ENCODE measurements at places on chromosomes 4 and X. TPM values are rescaled to one million over a fixed set of nuclear protein-coding genes. Genes with fewer than 3 reads are reported as not detected.

- no peak for DNase-seq
Observed at GRCh38 chr4:166252487-166253402, 379.7 kb downstream of the TLL1 start.

GRCh38 chr4:3257103-3257555 lies 8.2 kb downstream of the MSANTD1 start:
- DNase-seq = peak; percentile 72

DNA sequence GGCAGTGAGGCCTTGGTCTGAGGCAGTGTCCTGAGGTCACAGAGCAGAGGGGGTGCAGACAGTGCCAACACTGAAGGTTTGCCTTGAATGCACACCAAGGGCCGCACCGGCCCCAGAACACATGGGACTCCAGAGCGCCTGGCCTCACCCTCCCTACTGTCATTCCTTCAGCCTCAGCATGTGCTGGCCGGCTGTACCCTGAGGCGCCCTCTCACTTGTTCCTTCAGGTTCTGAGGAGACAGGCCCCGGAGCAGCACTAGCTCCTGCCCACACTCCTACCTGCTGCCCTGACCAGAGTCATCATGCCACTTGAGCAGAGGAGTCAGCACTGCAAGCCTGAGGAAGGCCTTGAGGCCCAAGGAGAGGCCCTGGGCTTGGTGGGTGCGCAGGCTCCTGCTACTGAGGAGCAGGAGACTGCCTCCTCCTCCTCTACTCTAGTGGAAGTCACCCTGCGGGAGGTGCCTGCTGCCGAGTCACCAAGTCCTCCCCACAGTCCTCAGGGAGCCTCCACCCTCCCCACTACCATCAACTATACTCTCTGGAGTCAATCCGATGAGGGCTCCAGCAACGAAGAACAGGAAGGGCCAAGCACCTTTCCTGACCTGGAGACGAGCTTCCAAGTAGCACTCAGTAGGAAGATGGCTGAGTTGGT lies 2.4 kb downstream of the MAGEA12 start:
- no peak for DNase-seq

- DNase-seq = no peak
Observed at GRCh38 chr4:70603856-70604255, 11.8 kb downstream of the AMBN start.

DNA sequence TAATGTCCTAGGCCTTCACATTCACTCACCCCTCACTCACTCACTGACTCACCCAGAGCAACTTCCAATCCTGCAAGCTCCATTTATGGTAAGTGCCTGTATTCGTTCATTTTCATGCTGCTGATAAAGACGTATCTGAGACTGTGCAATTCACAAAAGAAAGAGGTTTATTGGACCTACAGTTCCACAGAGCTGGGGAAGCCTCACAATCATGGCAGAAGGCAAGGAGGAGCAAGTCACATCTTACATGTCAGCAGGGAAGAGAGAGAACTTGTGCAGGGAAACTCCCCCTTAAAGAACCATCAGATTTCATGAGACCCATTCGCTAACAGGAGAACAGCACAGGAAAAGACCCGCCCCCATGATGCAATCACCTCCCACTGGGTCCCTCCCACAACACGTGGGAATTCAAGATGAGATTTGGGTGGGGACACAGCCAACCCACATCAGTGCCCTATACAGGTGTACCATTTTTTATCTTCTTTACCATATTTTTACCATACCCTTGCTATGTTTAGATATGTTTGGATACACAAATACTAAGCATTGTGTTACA lies 18.2 kb upstream of the TLR1 start:
- DNase-seq = no peak

Gene ZNF141
- 12.7 TPM for total RNA-seq

All from PC-9 (cell line).